K562 (cell line): ENCODE measurements at places on chromosomes 12 and 14.

- DNase-seq, result no peak
- no peaks in the 10 kb centered on the region; the same call in 2 of the 3 replicates for H3K4me1 ChIP-seq
- no peaks in the 10 kb centered on the region for H3K36me3 ChIP-seq
- no peak overlapping the region for H3K27ac ChIP-seq
- no peak overlapping the region for H3K4me3 ChIP-seq
Measured at GRCh38 chr14:101195309-101195901, 291.9 kb upstream of the RTL1 start.

- no peaks in the 10 kb centered on the region for H3K4me1 ChIP-seq
- no peak for DNase-seq
- no peaks in the 10 kb centered on the region for H3K36me3 ChIP-seq
- no peaks in the 10 kb centered on the region for H3K27me3 ChIP-seq
Measured at GRCh38 chr12:22223356-22223755, 111.2 kb downstream of the ST8SIA1 start.

GRCh38 chr12:84738481-84738972 is 174.1 kb downstream of the SLC6A15 start:
- no peaks in the 10 kb centered on the region for H3K27me3 ChIP-seq
- H3K4me3 ChIP-seq, result no peak overlapping the region
- DNase-seq, result no peak
- no peak overlapping the region for H3K27ac ChIP-seq
- no peaks in the 10 kb centered on the region for H3K4me1 ChIP-seq

DNA sequence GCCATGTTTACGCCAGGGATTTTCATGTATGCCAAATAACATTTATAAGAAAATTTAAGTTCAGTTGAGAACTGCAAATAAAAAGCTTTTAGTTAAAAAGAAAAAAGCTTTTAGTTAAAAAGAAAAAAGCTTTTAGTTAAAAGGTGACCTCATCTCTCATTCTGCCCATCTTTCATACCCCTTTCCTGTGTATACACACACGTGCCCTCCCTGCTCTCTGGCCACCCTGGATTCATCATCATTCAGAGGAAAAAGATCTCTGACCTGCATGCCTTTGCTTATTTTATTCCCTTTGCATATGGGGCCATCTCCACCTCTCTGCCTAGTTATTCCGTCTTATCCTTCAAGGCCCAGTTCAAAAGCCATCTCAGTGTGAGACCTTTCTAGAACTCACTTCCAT is 38.1 kb upstream of the CDK17 start:
- H3K4me1 ChIP-seq, result no peaks in the 10 kb centered on the region
- no peak overlapping the region for H3K27ac ChIP-seq
- no peaks in the 10 kb centered on the region for H3K36me3 ChIP-seq
- H3K27me3 ChIP-seq, result no peaks in the 10 kb centered on the region
- DNase-seq, result no peak

DNA sequence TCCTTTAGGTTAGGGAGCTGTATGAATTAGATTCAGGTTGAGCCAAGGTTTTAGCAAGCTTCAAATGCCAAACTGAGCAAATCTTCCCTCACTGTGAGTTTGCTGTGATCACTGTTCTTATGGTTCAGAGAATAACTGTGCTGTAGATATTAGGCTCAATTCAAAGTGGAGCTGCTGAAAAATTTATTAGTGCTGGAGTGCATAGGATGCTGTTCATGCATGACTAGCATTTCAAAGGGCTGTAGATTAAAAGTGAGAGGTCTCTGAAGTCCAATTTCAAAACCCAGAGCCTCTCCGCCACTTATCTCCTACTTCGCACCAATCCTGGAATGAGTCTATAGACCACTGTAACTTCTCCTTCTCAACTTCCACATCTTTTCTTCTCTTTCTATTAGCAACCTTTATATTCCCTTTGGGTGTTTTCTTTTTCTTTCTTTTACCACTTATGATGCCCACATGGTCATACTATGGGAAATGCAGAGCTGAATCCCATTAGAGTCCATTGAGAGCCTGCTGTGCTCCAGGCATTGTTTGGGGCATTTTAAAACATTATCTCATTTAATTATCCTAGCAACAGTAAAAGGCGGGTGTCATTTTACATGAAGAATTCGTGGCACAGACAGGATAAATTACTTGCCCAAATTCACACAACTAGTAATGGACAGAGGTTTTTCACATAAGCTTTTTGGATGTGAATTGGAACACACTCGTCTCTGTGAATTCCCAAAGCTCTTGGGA is 77.5 kb upstream of the EEA1 start:
- H3K4me1 ChIP-seq, result peaks cover 9% of the 10 kb centered on the region
- H3K27ac ChIP-seq, result no peak overlapping the region
- DNase-seq, result no peak
- no peaks in the 10 kb centered on the region for H3K27me3 ChIP-seq
- H3K36me3 ChIP-seq, result no peaks in the 10 kb centered on the region
- H3K4me3 ChIP-seq, result no peak overlapping the region

GRCh38 chr12:109888179-109889020 is 8.1 kb upstream of the GLTP start:
- H3K27me3 ChIP-seq, result peaks cover 27% of the 10 kb centered on the region
- no peak overlapping the region for H3K4me3 ChIP-seq
- no peaks in the 10 kb centered on the region for H3K36me3 ChIP-seq
- DNase-seq, result no peak
- H3K4me1 ChIP-seq, result peaks cover 9% of the 10 kb centered on the region; the same call in 2 of the 3 replicates

DNA sequence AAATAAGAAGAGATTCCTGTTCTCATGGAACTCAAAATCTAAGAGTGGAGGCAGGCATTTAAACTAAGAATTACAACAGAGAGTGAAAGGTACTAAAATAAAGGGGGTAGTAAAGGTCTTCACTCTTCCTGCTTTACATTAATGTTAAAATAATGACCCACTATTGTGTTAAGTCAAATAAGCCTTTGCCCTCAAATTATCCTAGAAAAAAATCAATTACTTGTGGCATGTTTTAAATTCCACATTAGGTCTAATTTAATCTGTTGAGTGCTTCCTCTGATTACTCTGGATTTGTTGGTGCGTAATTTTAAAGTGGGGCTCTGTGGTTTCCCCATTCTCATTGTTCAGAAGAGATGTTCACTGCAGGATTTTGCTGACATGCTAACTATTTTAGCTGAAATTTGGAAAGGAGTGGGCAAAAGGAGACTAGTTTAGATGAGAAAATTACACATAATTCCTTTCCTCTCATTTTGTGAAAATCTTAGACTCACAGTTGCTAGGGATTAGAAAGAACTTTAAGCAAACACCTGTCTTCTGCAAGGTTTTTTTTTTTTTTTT is 35.5 kb downstream of the BTG1 start:
- no peaks in the 10 kb centered on the region for H3K36me3 ChIP-seq
- no peak overlapping the region for H3K4me3 ChIP-seq
- DNase-seq, result no peak
- H3K27me3 ChIP-seq, result no peaks in the 10 kb centered on the region
- no peak overlapping the region for H3K27ac ChIP-seq
- H3K4me1 ChIP-seq, result peaks cover 8% of the 10 kb centered on the region; the same call in 1 of the 2 replicates

- no peaks in the 10 kb centered on the region for H3K27me3 ChIP-seq
- DNase-seq, result no peak
- no peak overlapping the region for H3K4me3 ChIP-seq
- H3K36me3 ChIP-seq, result no peaks in the 10 kb centered on the region
Measured at GRCh38 chr14:60651086-60651795, 2.0 kb upstream of the SIX1 start.
